NCI-H2081 treated with DMSO at 0.1 percent for 48 hours (cell line): ENCODE measurements at places on chromosomes 7 and 10.

DNA sequence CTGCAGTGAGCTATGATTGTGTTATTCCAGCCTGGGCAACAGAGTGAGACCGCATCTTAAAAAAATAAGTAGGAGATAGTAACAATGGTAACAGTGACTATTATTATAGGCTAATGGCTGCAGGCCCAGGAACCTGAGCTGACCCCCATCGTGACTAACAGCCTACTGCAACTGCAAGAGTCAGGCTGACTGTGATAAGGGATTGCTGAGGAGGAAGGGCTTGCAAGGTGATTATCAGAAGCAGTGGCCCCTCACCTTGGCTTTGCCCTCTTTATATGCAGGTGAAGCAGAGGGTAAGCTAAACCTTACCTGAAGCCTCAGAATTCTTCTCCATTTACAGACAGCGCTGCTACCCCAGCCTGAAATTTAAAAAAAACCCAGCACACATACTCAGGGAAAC is 83.9 kb upstream of the SDK1 start:
- no peak for DNase-seq

DNA sequence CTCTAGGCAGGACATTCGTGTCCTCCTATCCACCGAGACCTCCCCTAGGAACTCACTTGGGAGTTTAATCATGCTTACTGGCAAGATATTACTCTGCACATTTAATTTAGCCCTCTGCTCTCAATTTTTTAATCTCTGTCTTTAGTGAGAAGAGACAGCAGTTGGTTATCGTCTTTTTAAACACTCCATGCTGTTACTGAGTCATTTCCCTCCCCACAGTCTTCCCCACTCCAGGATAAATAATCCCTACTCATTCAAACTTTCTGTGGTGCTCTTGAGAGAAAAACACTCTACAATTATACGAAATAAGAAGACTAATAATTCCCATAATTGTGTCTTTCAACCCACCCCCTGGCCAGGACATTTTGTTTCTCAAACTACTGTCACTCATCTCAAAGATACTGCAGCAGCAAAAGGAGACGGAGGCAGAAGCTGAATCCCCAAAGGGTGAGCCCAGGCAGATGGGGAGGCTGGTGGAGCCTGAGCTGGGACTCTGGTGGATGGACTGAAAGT is 84.2 kb downstream of the ANK3 start:
- no peak for DNase-seq

DNA sequence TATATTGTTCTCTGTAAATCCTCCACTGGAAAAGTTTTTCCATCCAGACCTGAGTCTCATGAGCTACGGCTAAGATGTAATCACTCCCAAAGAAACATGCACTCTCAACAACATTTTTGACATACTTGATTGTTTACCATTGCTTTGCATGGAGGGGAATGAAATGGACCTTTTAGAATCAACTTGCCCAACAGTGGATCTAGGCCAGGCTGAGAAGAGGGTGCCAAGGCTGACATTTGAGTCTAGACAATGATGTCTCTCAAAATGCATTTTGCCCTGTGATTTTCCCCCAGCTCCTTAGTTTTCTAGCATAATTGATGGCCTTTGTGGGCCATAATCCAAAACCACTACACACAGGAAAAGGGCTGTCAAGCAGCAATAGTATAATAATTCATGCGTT is 297.9 kb upstream of the KLF6 start:
- DNase-seq = no peak

GRCh38 chr10:1872151-1872726 is 134.9 kb upstream of the ADARB2 start:
- no peak for DNase-seq

DNA sequence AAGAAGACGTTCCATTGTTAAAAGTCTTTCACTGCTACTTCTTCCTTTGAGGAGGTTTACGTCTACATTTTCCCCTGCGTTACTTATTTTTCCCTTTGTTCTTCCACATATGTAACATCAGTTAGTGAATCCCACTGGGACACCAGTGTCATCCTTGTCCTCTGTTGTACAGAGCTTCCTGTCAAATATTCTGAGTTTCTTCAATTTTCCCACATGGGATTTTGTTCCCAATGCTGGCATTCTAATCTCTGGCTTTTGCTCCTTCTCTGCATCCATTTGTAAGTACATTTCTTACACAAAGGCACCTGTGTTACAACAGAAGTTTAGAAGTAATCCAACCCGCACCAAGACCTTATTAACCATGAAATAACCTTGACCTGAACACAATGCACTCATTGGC is 627.4 kb upstream of the PFKP start:
- DNase-seq = no peak

GRCh38 chr7:37211097-37211880 is 237.4 kb downstream of the ELMO1 start:
- DNase-seq = no peak

- no peak for DNase-seq
These were observed 405.2 kb upstream of the AUTS2 start for GRCh38 chr7:69193061-69193460.

DNA sequence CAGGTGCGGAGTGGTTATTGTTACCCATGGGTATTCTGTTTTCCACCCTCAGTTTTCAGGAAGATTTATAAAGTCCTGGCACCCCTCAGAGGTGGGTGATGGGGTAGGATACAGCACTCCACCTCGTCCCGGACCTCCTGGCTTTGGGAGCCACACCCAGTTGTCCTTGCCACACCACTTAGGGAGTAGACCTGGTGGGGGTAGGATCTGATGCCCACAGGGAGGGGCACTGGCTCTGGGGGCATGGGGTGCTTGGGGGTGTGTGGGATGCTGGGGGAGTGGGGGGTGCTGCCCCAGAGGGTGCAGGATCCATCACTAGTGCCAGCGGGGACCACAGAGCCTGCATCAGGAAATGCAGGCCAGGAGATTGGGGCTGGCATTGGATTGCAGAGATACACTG is 4.5 kb downstream of the ZNF511 start:
- no peak for DNase-seq

DNA sequence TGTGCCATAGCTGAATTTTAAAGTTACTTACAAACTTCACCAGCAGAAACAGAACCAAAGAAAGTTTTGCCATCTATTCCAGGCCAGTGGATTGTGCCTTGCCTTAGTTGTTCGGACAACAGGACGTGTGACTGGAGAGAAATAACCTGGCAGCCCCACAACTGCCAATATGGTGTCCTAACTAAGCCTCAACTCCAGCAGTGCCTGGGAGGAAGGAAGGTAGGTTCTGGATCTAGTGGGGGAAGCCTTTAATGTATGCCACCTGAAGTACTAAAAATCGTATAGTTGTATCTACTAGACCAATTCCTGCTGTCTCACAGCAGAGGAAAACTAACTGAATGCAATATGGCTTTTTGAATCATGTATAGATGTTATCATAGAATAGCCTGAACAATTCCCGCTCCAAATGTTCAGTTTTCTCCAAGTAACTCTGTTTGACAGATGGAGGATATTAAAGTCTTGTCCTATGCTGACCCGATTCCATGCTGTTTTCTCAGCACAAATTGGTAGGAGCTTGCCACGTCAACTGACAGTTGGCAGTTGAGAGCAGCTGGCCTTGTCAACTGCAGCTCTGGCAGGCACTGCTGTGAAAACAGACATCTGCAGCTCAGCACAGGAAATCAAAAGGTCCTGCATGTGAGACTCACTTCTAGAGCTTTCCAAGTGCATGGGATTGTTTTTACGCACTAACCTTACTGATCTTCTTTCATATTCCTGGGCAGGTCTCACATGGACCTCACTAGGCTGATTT is 84.5 kb upstream of the WNT16 start:
- no peak for DNase-seq

DNA sequence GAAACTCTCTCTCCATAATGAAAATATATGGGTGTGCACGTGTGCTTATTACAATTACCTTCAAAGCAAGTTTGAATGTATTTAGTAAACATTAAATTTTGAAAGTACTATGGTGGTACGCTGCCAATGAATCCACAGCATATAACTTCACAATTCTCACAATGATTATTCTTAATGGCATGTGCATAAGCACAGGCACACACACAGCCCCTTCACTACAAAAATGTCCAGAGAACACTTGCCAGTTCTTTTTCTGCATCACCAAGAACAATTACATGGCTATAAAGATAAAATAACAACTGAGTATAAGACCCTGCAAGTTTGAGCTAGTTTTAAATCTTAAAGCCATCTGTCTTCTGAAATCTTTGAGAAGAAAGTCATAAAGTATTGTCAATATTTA is 22.2 kb downstream of the SGCE start:
- no peak for DNase-seq

DNA sequence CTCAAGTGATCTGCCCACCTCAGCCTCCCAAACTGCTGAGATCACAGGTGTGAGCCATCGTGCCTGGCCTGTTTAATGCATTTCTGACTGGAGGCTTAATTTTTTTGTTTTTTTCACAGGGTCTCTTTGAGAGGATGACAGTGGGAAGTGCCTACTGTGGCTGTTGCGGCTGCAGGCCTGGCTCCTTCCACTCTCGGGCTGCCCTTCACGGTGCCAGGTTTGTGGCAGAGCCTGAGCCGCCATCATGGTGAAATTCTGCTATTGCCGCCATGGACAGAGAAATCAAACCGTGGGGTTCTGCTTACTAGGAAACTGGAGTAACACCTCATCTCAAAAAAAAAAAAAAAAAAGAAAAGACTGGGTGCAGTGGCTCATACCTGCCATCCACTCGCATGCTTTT is 142.7 kb downstream of the CAMK1D start:
- DNase-seq = no peak

DNA sequence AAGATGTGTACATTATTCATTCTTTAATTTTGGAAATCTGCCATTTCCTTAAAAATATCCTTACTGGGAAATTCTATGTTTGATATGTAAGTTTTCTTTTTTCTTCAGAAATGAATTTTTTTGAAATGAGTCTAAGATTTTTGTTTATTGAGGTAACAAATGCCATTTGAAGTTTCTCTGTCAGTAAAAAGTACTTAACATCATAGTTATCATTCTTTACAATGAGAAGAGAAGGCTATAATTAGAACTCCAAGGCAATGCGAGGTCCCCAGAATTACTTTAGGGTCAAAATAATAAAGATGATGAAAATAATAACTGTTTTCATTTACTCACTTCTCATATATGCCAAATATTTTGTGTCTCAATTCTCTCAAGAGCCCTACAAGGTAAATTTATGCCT is 37.0 kb upstream of the RHOBTB1 start:
- no peak for DNase-seq

- DNase-seq = no peak
These were observed 184.8 kb upstream of the NRP1 start for GRCh38 chr10:33519130-33519860.

DNA sequence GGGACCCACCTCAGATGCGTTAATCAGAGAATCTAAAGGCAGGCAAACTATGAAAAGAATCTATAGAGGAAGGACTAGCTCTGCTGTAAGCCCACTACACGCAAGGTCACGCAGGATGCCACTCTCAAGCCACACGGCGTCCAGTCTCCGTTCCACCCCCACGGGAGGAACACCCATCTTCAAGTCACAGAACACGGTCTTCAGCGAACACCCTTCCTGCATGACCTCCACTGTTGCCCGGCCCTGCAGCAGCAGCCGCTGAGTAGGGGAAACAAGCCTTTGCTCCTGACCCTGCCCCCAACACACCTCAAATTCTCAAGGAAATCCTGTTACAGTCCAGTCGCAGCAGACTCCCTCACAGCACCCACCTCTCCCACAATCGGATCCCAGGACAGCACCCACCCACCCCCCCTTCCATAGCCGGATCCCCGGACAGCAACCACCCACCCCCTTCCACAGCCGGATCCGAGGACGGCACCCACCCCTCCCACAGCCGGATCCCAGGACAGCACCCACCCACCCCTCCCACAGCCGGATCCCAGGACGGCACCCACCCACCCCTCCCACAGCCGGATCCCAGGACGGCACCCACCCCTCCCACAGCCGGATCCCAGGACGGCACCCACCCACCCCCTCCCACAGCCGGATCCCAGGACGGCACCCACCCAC is 133.7 kb downstream of the DIP2C start:
- DNase-seq = no peak

- no peak for DNase-seq
These were observed 7.8 kb upstream of the NOC3L start for GRCh38 chr10:94370501-94370900.

- DNase-seq = no peak
These were observed 169.5 kb downstream of the C1GALT1 start for GRCh38 chr7:7351832-7352231.

GRCh38 chr10:32953277-32953927 is 4.6 kb downstream of the ITGB1 start:
- DNase-seq = no peak

GRCh38 chr10:130111852-130112180 is 1.2 kb upstream of the C10orf143 start:
- DNase-seq = no peak

GRCh38 chr7:272631-273030 is 17.3 kb upstream of the FOXL3 start:
- DNase-seq = no peak
